Hindlimb muscle (tissue), 1 donor: ENCODE measurements at places on chromosomes 5 and 9.
A peak's percentile ranks its signal among the peaks of the same experiment; 100 is the strongest.

DNA sequence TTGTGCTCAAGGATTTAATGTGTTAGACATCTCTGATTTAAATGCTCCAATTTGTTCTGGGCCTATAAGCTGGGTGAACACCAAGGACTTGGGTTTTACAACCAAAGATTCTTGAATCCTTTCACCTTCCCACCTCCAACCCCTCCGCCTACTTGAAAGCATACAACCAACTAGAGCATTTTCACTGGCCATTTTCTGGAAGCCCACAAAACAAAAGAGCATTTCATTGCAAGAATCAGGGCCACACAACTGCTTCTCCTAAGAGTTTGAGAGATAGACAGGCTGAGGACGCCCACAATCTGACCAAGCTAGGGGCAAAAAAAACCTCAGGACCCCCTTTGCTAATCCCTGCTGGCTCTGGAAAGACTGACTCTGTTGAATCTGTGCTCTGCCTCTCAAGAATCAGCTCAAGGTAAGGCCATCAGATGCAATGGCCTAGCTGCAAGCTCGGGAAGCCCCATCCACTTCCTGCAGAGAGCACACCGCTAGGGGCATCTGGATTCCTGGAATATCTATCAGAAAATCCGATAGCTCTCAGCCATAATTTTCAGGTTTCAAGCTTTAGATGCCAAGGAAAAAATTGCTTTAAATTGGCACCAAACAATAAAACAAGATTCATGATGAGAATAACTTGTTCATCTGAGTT is 57.7 kb downstream of the RETREG1 start:
- no peak for DNase-seq

GRCh38 chr5:173495225-173495904 is 121.1 kb downstream of the BOD1 start:
- peak; percentile 76 for DNase-seq

- no peak for DNase-seq
Observed at GRCh38 chr5:1171340-1171941, 30.0 kb upstream of the SLC6A19 start.

GRCh38 chr5:139843991-139844390 is 48.4 kb downstream of the PSD2 start:
- no peak for DNase-seq

DNA sequence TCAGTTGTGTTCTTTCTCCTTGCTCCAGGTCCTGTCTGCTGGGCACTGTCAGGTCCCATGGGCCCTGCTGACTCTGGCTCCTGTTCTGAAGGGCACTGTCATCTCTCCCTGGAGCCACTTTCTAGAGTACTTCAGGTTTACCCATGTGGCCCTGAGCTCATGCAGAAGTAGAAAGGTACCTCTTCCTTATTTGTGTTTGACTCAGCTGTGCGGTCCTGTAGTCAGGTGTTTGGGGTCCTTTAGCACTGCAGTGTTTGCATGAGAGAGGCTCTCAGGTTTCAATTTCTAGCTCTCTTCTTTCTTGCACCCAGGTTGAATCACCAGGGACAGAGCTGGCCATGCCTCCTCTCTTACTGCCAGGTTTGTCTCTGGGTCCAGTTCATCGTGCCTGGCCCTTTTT is 71.5 kb downstream of the HSPA4 start:
- no peak for DNase-seq

DNA sequence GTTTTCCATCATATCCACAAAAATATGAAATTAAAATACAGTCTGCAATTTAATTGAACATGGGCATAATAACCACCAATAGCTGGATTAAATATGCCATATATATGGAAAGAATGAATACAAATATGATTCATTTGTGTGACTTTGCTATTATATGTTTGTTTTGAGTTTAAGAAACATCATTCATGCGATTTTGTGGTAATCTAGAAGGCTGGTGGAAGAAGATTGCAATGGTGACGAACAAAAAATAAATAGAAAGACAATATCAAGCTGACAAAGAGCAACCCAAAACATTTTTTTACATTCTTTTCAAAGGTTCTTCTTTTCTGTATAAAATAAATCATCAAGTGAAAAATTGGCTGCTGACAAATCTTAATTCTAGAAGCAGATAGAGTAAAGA is 610.0 kb downstream of the MAT2B start:
- DNase-seq: no peak

DNA sequence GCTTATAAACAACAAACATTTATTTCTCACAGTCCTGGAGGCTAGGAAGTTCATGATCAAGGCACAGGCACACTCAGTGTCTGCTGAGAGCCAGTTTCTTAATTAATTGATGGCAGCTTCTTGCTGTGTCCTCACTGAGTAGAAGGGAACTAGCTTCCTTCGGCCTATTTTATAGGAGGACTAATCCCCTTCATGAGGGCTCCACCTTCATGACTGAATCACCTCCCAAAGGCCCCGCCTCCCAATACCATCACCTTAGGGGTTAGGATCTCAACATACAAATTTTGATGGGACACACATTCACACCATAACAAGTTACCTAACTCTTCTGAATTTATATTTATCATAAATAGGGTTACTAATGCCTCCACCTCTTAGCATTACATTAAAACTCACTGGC is 129.8 kb downstream of the GNAQ start:
- no peak for DNase-seq

DNA sequence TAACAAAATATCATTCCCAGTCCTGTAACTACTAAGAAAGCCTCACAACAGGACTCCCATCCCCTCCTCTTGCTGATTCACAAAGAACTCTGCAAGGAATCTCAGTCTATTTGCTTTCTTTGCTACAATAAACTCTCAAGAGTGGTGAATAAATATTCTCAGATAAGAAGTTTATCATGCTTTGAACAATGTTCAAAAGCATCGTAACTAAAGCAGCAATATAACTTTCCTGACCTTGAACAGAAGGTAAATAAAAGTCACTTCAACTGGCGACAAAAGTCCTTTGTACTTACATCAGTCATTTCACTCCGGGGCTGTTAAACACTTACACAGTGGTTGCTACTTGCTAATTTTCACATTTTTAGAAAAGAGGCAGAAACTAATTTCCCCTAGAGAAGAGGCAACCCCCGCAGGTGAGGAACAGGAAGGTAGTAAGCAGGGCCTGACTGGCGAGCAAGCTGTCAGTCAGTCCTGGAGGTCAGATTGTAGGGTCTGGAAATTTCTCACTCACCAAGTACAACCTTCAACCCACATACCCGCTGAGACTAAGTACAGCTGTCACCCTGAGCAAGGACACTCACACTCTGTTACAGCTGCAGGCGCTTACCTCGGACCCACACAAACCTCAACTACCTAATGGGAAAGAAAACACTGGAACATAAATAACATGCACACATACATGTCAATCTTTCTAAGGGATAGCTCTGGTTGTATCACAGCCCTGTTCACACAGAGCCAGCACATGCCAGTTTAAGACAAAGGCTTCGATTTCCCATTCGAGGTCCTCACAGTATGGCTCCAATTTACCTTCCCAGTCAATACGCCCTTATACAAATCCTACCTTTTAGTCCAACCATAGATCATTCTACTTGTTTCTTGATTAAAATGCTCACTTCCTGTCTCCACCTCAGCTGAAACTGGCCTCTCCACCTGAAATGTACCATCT is 104.6 kb upstream of the RETREG1 start:
- DNase-seq: no peak

GRCh38 chr9:78745331-78745730 is 448.4 kb downstream of the PSAT1 start:
- DNase-seq: no peak

DNA sequence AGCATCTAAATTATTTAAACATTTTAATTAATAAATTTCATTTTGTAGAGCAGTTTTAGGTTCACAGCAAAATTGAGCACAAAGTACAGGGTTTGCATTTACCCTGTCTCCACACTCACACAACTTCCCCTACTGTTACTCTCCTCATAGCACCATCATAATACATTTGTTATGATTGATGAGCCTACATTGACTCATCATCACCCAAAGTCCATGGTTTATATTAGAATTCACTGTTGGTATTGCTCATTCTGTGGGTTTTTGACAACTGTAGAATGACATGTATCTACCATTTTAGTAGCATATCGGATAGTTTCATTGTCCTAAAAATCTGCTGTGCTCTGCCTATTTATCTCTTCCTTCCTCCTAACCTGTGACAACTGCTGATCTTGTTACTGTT is 411.1 kb upstream of the MPDZ start:
- no peak for DNase-seq

DNA sequence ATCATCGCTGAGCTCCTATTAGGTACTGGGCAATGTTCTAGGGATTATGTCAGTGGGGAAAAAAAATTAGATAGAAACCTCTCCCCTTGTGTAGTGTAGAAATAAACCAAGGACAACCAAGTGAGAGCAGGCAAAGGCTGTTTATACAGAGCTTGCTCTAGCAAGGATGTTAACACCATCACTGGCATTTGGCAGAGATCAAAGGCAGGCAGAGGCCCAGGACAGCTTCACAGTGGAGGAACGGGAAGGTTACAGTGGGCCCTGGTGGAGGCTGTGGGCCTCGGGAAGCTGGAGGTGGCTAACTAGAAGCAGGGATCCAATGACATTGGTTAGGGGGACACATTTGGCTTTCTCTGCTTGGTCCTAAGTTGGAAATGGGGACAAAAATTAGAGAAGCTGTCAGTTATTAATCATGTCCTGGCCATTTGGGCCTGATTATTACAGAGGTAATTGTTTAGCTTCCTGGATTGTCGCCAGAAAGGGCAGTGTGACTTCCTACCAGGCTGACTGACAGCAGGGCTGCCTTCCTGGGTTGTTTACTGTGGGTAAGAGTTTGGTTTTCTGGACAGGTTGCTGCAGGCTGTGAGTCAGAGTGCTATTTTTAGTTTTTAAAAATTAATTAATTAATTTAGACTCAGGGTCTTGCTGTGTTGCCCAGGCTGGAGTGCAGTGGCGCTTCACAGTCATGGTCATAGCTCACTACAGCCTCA is 259.3 kb downstream of the ROR2 start:
- DNase-seq: no peak

GRCh38 chr5:36875051-36875789 is 1.3 kb upstream of the NIPBL start:
- DNase-seq: peak; percentile 63

- DNase-seq: no peak
Observed at GRCh38 chr9:112705768-112706427, 12.0 kb downstream of the INIP start.

- DNase-seq: no peak
Observed at GRCh38 chr5:72433522-72433921, 73.7 kb downstream of the ZNF366 start.

GRCh38 chr5:39892708-39893107 is 467.9 kb upstream of the DAB2 start:
- no peak for DNase-seq

DNA sequence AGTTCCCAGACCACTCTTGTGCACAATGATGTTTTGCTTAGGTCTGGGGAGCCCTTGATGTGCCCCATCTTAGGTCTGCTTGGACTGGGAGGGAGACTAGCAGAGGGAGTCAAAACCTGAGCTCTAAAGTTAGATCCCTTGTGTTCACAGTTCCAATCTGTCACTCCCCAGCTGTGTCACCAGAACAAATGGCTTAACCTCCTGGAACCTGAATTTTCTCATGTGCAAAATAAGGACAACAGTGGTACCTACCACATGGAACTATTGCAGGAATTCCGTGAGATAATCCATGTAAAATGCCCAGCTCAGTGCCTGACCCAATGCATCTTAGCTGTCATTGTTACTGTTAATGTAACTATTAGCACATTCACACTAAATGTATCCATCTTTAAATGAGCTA is 45.5 kb downstream of the GALNT10 start:
- DNase-seq: no peak

DNA sequence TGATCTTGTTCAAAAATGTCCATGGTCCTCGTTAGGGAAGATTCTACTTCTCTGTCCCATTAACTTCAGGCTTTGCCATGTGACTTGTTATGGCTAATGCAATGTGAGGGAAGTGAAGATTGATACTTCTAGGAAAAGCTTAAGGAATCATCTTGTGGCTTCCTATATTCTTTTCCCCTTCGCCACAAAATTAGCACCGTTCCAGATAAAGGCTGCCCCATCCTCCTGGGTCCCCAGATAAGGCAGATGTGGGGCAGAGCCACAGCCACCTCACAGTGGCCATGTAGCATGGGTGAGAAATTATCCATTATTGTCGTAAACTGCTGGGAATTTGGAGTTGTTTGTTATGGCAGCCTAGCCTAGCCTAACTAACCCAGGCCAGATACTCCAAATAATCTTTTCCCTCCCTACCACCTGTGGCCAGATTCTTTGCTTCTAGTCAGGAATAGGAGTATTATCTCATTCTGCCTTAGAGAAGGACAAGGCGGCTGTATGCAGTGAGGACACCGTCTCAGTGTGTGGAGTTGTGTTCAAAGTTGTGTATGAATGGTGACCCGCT is 31.9 kb upstream of the BOD1 start:
- DNase-seq: no peak

DNA sequence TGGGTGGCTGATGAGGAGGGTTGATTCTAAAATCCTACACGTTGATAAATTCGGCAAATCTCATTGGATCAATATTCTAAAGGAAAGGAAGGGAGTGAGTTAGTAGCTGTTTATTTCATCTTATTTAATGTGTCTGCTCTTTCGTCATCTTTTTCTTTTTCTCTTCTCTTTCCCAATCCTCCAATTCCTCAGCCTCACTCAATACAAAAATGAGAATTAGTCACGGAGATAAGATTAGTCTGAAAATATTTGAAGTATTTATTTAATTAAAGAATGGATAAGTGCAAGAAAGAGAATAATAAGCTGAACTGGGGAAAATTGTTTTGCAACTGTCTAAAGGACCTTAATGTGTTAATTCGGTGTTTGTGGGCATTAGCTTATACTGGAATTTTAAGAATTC is 1095.1 kb downstream of the DTWD2 start:
- no peak for DNase-seq

GRCh38 chr9:114343471-114344187 is 14.0 kb downstream of the ORM2 start:
- no peak for DNase-seq

DNA sequence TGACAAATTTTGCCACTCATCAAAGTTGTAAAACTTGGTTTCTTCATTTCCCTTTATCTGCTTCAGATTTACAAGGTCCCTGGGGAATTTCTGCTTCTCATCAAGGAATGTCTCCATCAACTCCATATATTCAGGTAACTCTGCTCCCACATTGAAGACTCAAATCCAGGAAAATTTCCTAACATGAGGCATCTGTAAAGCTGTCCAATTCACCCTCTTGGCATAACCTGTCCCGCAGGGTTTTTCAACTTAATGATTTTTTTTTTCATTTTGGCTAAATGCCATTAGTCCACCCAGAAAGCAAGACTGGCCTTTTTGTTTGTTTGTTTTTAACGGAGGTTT is 50.2 kb upstream of the SLC30A5 start:
- peak; percentile 8 for DNase-seq

DNA sequence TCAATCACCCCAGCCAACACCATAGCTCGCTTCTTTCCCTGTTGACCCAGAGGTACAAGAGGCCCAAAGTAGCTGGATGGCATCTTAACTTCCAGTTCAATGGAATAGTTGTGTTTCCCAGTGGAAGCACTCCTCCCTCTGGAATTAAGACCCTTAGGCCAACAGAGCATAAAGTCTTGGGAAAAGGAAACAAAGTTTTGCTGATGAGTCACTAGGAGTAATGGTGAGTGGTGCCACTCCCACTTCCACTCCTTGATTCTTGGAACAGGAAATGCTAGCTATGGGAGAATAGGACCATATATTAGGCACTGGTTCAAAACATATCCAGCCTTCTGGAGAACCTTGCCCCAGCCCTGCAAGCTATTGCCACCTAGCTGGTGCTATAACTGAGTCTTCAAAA is 44.7 kb upstream of the LMX1B start:
- DNase-seq: no peak
